ENCODE measurements at places on chromosomes 16 and 17.

GRCh38 chr17:4310354-4311060 lies 46.7 kb upstream of the ANKFY1 start:
- DNase-seq: peak; percentile 75

- DNase-seq: no peak
Observed at GRCh38 chr16:22161999-22162655, at the start of gene SDR42E2. Gene SDR42E2, plus strand, starts transcription at chr16:22162506. Its CDS starts 3,077 bp downstream, at chr16:22165583.

- peak; percentile 28 for DNase-seq
Observed at GRCh38 chr16:54107583-54108202, 178.9 kb downstream of the IRX3 start.

- DNase-seq: no peak
Observed at GRCh38 chr17:57355090-57355859, 99.0 kb downstream of the MSI2 start.

DNA sequence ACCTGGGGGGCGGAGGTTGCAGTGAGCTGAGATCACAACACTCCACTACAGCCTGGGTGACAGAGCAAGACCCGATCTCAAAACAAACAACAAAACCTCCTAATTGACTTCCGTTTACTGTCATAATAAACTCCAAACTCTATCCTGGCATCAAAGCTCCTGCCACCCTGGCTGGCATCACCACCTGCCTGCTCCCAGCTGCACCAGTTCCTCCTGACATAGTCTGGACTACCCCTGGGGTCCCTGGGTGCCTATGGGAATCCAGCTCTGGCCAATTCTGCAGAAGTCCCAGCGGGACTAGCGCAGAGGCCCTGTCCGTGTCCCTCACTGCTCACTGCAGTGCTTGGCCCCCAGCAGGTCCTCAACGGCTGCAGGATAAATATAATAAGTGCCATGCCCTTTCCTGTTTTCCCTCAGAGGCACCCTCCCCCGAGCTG lies 723 bp downstream of the NTHL1 start:
- no peak for DNase-seq

- no peak for DNase-seq
Observed at GRCh38 chr17:28333083-28333746, 2.1 kb downstream of the IFT20 start.

- no peak for DNase-seq
Observed at GRCh38 chr16:85556456-85557082, 56.6 kb upstream of the GSE1 start.

DNA sequence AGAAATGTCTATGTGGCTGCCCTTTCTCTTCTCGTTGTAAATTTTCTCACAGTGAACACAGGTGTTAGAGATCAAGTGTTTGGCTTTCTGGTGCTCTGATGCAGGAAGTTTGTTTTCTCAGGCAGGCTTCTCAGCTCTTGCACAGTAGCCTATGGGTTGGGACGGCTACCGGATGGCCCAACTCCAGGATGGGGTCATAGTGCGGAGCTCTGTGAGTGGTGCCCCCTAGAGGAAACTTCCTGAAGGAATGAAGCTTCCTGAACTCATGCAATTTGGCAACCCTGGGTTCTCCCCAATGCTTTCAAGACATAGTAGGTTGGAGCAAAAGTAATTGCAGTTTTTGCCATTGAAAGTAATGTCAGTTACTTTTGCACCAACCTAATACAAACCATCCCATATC lies 407.5 kb upstream of the HSBP1 start:
- DNase-seq: no peak

DNA sequence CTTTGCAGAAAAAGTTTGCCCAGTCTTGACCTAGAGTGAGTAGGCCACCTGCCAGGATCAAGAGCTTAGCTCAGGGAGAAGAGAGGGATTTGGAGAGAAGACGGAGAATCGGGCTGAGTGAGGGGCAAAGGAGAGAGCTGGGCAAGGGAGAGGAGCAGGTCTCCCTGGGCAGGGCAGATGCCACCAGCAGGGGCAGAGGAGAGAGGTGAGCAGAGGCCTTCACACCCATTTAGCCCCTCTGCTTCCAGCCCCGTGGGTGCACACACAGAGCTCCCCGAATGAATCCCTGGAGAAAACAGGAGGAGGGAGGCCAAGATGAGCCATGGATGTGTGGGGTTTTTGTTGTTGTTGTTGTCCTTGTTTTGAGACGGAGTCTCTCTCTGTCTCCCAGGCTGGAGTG lies 29.2 kb downstream of the TBX4 start:
- DNase-seq: no peak

GRCh38 chr16:90008708-90009145 lies 10.5 kb downstream of the DBNDD1 start:
- no peak for DNase-seq

GRCh38 chr17:59067756-59068155 lies 38.9 kb downstream of the TRIM37 start:
- no peak for DNase-seq

DNA sequence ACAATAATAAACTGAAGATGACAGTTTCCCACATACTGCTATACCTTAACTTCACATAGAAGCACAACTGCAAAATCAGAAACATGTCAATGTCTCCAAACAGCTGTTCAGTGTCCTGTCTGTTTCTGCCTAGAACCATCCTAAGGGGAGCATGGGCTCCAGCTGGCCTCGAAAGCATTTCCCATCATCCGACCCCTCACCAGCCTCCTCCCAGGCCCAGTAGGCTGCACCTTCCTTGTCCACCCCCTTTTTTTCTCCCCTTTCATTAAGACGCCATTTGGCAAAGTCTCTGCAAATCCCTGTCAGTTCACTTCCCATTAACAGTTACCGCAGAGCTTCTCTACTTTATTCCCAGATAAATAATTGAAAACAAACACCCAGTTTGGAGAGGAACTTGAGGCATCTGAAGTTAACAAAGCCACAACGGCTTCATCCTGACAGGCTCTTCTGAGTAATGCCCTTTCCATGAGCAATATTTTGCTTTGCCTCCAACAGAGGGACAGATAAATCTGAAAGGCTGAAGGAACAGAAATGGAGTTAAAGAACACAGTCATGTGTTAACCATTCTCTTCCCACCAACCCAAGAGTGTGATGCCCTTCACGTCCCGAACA lies 65.3 kb downstream of the SLC39A11 start:
- no peak for DNase-seq

DNA sequence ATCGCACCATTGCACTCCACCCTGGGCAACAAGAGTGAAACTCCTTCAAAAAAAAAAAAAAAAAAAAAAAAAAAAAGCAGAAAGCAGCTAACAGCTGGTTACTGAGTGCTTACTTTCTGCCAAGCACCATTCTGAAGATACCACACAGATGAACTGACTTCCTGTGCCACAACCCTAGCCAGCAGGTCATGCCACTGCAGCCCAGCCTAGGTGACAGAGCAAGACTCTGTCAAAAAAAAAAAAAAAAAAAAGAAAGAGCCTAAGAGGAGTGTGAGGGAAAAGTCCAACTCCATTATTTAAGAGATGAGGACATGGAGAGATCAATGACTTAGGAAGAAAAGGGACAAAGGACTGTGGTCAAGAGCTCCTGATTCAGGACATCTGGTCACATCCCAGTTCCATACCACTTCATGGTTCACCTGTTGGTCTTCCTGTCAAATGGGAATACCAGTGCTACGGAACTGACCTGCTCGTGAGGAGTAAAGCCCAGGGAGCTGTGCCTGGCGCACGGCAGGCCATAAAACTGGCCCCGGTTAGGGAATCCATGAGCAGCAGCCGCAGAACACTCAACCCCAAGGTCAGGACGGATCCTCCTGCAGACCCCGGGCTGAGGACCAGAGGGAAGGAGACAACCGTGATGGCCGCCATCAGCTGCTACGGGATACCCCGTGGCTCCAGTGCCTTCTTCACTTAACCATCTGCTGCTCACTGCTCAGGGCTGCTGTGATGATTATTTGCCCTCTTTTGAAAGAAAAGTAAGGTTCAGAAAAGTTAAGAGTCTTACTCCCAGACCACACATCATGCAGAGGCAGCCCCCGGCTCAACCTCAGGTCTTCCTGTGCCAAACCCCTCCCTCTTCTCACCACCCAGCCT lies 950 bp downstream of the KLHDC4 start:
- DNase-seq: no peak

All from dermis blood vessel endothelial cell (primary cell).